ENCODE measurements at places on chromosomes 13 and 19.

DNA sequence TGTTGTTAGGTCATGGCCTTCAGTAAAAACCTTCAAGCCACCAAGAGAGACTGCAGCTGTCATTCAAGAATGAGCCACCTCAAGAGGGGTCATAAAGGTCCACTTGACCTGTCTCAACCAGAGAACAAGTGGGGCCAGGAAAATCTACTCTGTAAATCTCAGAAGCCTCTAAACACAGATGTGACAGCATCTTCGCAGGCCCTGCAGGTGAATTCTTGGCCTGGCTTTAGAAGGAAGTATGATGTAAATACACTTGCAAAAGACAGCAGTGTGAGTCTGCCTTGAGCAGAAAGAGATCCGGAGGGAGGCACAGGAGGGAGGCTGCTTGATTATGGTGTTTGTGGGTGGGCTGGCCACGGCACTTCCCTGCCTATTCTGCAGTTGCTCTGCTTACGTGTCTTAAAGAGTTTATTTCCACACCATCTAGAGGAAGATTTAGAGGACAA, 1082.9 kb downstream of the UQCRFS1 start:
- DNase-seq = no peak

- no peak for DNase-seq
Observed at GRCh38 chr19:50007947-50008346, 17.2 kb downstream of the VRK3 start.

DNA sequence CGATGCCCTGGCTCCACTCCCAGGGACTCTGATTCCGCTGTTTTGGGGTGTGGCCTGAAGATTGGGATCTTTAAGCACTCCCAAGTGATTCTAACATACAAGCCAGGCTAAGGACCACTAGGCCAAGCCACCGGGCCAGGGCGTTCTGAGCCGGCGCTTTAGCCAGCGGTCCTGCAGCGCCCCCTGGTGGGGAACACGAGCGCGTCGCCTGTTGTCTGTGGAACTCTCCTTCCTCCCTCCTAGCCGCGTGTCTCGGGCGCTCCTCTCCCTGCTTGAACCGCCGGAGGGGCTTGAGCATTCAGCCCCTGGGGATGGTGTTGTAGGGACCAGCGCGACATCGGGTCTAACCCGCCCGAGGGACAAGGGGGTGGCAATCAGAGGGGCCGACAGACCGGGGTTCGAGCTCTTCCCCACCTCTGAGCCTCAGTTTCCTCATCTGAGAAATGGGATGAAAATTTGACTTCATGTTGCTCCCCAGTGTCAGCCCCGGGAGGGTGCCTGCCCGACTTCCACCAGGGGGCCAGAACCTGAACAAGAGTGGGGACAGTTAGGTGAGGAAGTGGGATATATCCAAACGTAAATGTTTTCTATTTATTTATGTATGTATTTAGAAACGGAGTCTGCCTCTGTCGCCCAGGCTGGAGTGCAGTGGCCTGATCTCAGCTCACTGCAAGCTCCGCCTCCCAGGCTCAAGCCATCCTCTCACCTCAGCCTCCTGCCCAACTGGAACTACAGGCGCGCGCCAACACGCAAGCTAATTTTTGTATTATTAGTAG, 18.0 kb upstream of the PNMA8B start:
- DNase-seq = peak; percentile 65

- DNase-seq = no peak
Observed at GRCh38 chr13:98782654-98783053, 30.2 kb upstream of the SLC15A1 start.

GRCh38 chr19:23403581-23404324, 8.5 kb upstream of the ZNF91 start:
- DNase-seq = no peak

GRCh38 chr19:6376512-6377190, 918 bp upstream of the PSPN start:
- DNase-seq = no peak

DNA sequence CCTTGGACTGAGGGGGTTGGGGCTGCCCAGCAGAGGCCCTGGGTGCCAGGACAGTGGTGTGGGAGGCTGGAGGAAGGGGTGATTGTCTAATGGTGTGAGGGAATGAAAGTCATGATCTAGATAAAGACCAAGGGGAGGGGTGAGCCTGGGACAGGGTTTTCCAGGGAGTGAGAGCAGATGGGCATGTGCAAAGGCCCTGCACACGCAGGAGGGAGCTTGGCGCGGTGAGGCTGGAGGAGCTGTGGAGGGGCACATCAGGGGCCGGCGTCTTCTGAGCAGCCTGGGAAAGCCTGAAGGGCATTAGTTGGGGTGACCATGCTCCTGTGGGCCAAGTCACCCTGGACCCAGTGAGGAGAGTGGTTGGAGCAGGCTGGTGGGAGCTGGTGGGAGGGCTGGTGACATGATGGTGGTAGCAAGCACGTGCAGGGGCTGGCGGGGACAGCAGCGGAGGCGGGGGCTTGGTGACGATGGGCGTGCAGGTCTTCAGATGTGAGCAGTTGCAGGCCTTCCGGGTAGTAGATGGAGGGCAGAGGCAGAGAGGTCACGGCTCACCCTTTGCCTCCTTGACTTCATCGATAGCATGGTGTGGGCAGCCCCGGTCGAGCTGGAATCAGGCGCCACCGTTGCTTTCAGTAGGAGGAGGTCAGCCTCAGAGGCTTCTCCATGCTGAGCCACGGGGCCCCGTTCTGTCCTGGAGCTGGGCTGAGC, 20.2 kb upstream of the F2RL3 start:
- DNase-seq = no peak

DNA sequence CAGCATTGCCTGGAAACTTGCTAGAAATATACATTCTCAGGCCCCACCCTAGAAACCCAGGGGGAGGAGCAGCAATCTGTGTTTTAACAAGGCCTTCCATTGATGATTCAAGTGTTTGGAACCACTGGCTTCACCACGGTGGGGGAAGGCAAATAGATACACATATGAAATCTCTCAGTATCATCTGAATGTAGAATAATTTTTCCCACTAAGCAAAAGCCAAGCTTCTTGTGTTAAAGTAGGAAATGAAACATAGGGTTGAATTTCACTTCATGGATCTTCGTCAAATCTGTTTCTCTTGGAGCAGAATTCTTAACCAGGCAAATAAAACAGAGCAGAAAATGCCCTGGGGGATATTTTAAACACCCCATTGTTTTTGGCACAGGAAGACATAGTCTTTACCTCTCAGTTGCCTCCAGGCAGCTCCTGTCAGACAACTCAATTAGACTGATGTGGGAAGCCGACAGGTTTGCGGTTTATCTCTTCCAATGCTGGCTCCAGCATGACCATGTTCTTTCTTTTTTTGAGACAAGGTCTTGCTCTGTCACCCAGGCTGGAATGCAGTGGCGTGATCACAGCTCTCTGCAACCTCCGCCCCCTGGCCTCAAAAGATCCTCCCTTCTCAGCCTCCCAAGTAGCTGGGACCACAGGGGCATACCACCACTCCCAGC, 213.0 kb downstream of the FOXO1 start:
- DNase-seq = no peak

- no peak for DNase-seq
Observed at GRCh38 chr13:107104631-107105030, 536.7 kb upstream of the ARGLU1 start.

GRCh38 chr13:103325672-103326071, 259.5 kb upstream of the SLC10A2 start:
- DNase-seq = no peak

GRCh38 chr19:35293363-35293739, 1.4 kb downstream of the MAG start:
- no peak for DNase-seq

DNA sequence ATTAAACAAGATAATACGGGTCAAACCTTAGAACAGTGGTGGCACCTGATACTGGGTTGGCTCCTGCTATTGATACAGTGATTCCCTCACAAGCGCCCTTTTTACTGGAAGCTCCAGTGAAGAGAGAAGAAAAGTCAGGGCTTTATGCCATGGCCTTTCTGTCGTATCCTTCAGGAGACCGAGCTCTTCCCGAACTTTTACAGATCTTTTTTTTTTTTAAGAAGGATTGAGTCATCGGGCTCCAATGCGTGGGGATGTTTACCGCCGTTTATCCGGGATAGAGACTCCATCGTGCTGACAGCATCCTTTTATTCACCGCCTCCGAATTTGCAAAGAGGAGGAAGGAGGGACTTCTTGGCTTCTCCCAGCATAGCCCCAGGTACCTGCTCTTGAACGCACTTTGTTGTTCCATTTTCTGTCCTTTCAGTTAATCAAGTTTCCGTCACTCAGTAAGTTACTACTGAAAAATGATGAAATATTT, 574 bp downstream of the ZNF227 start:
- DNase-seq = no peak

- no peak for DNase-seq
Observed at GRCh38 chr19:34300380-34300779, 46.0 kb downstream of the GARRE1 start.

- no peak for DNase-seq
Observed at GRCh38 chr13:113936166-113936965, 37.5 kb downstream of the C13orf46 start.

DNA sequence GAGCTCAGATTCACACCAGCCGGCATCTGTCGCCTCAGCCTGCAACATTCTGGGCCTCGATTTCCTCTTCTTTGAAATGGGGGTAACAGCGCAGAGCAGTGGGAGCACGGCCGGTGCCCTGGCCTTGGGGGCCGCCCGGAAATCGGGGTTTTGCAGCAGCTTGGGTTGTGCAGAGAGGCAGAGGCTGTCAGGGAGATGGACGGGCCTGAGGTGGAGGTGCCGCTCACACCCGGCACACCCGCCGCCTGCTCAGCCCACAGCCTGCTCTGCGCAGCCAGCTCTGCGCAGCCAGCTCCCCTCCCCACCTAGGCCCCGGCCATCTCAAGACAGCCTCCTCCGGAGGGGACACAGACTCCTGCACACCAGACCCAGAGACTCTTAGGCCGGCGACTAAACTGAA, 10.6 kb downstream of the KLF2 start:
- peak; percentile 61 for DNase-seq

DNA sequence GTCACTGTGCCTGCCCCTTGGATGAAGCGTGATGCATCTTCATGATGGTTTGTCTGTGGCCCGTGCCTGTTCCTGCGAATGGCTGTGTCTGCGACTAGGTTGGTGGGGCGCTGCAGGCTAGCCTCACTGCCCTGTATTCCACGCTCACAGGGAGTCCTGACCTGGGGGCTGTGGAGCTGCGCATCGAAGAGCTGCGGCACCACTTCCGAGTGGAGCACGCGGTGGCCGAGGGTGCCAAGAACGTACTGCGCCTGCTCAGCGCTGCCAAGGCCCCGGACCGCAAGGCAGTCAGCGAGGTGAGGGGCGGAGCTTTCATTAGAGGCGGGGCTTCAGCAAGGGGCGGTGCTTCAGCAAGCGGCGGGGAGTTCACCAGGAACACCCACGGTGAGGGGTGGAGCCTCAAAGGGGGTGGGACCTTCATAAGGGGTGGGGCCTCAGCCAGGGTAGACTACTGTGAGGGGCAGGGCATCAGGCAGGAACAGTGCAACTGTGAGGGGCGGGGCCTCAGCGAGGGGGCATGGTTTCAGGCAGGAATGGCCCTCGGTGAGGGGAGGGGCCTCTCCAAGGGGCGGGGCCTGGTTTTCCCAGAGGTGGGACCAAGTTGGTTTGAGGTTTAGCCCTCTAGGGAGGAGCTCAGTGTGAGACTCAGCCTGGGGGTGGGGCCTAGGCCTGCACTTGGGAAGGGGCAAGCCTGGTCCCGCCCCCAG, 17.2 kb downstream of the PKN1 start:
- peak; percentile 79 for DNase-seq

DNA sequence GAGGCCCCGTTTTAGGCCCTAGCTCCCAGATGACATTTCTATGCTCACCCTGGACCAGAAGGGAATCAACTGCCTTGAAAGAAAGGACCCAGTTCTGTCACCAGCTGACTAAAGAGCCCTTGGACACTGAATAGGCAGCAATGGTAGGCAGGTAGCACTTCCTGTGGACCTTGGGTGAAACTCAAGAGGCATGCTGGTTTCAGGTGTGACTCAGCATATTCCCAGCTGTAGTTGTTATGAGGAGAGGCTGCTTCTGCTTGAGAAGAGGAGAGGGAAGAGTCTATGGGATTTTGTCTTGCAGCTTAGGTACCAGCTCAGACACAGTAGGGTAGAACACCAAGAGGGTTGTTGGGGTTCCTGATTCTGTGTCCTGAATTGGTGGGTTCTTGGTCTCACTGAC, 37.9 kb upstream of the HTR2A start:
- DNase-seq = no peak

GRCh38 chr19:50779504-50780457, 9.5 kb downstream of the GPR32 start:
- no peak for DNase-seq

GRCh38 chr19:47511681-47512080, 3.2 kb downstream of the NAPA start:
- DNase-seq = no peak

DNA sequence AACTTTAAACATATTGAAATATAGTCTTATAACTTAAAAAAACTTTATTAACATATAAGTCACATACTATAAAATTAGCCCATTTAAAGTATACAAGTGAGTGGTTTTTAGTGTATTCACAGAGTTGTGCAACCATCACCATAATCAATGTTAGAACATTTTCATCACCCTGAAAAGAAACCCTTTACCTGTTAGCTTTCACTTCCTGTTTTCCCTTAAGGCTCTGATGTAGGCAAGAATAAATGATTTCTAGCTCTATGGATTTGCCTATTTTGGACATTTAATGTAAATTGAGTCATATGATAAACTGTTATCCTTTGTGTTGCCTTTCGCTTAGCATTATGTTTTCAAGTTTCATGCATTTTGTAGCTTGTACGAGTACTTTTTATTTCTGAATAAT, 15.6 kb downstream of the ZNF568 start:
- no peak for DNase-seq

DNA sequence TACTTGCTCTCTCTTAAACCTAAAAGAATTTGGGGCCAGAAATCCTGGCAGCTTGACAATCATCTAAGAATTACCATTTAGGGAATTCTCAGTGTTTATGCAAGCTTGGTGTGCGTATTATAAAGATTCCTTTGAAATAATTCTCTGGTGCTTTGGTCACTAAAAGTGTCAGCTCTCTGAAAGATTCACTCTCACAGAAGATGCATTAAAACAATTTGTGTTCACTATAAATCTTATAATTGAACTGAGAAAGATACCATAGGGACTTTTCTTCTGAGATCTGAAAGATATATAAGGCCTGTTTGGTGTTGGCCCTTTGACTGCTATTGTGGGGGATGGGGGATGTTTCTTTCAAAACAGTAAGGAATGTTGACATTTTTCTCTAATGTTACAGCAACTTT, 27.3 kb downstream of the EPSTI1 start:
- DNase-seq = no peak

DNA sequence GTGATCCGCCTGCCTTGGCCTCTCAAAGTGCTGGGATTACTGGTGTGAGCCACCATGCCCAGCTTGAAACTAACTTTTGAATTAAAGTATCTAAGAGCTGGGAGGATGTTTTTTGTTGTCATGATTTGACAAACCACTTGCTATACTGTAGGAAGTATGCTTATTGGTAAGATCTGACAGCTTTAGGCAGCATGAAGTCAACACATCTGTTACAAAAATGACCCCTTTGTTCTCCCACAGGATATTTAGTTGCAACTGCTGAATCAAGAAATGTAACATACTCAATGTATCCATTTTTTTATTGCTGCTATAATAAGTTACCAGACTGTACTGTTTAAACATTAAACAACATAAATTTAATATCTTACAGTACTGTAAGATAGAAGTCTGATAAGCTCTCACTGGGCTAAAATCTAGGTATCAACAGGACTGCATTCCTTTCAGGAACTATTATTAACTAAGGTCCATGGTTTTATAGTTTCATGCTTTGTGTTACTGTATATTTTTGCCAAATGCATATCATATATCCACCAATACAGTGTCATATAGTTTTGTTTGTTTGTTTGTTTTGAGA, 22.8 kb upstream of the LRP3 start:
- DNase-seq = no peak
